Activated CD4-positive, alpha-beta T cell treated with anti-CD3 and anti-CD28 coated beads for 1 hour (primary cell): ENCODE measurements at places on chromosomes 7 and 10.

DNA sequence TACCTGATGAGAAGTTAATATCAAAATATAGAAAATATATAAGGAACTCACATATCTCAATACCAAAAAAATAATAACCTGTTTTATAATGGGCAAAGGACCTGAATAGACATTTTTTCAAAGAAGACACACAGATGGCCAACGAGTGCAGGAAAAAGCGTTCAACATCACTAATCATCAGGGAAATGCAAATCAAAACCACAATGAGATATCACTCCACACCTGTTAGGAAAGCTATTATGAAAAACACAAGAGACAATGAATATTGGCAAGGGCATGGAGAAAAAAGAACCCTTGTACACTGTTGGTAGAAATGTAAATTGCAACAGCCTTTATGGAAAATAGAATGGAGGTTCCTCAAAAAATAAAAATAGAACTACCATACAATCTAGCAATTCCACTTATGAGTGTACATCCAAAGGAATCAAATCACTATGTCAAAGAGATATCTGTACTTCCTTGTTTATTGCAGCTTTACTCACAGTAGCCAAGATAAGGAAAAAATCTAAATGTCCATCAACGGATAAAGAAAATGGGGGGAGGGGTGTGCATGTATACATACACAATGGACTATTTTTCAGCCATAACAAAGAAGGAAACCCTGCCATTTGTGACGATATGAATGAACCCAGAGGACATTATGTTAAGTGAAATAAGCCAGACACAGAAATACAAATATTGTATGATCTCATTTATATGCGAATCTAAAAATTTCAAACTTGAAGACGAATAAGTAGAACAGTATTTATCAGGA lies 3.6 kb upstream of the ALOX5 start:
- DNase-seq = no peak

DNA sequence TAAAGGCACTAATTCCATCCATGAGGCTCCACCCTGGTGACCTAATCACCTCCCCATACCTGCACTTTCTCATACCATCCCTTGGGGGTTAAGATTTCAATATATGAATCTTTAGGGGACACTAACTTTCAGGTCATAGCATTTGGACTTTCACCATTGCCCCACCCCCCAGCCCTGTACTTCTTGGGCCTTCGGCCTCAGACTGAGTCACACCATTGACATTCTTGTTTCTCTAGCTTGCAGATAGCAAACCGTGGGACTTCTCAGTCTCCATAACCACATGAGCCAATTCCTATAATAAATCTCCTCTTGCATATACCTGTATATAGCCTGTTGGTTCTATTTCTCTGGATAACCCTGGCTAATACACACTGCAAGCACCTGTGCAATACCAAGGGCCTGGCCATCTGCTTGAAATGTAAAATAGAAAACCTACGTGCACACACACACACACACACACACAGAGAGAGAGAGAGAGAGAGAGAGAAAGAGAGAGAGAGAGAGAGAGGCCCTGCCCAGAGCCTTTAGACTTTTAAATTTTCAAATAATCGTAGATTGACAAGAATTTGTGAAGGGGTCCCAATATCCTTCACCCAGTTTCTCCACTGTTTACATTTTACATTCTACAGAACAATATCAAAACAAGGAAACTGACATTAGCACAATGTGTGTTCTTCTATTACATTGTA lies 25.3 kb downstream of the ANXA8 start:
- no peak for DNase-seq

DNA sequence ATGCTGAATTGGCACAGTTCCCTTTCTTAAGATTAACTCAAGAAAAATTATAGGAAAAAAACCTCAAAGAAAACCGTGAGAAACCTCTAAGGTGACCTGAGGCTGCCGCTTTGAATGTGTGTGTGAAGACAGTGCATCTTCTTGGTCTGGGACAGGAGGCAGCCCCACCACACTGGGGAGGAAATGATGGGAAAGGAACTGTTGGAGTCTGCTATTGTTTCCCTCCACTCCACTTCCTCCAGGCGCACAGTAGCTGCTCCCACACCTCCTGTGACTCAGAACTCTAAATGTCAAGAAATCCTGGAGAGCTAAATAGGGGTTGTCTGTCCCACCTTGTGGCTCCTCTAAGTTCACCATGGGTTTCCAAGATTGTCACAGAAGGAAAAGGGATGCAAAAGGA lies 179.4 kb downstream of the PDE1C start:
- no peak for DNase-seq

DNA sequence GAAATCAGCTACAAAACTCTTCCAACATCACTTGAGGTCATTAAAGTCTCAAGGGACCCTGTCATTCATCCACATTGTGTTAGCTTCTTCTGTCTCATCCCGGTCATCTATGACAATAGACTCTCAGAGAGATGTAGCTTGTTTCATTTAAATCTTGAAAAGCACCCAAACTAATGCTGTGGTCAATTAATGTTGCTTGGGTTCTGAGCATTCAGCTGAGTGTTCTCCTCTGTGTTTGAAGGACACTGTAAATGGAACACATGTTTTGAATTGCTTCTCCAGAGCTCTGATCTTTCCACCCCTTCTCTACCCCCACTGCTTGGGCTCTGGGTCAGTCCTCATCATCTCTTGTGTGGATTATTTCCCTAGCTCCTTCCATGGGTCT lies 19.6 kb upstream of the ADD3 start:
- DNase-seq = no peak

DNA sequence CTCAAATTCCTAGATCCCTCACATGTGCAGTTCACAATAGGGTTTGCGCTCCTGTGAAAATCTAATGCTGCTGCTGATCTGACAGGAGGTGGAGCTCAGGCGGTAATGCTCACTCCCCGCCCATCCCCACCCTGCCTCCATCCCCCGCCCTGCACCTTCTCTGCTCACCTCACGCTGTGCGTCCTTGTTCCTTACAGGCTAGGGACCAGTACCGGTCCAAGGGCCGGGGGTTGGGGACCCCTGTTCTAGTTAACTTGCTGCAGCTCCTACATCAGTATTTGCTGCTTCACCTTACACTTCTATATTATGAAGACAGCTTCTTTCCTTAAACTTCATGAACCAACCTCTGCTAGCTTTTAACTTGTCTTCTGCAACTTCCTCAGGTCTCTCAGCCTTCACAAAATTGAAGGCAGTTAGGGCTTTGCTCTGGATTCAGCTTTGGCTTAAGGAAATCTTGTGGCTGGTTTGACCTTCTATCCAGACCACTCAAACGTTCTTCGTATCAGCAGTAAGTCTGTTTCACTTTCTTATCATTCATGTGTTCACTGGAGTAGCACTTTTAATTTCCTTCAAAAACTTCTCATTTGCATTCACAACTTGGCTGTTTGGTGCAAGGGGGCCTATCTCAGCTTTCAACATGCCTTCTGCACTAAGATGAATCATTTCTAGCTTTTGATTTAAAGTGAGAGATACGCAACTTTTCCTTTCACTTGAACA lies 1.7 kb upstream of the TNKS2 start:
- DNase-seq = peak; percentile 15

DNA sequence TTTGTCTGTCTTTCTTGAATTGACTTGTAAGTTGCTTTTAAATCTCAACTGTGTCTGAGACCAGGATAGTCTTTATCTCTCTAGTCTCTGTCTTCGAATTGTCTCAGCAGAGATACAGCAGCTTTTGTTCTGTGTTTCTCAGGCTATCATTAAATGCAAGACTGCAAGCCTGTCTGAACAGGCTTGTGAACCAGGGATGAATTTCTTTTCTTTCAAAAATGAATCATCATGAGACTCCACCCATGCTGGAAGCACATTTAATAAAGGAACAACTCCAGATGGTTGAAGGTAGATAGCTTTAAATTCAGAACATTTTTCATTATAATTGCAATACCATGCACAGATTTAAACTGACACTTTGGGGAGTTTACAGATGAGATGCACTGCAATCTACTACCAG lies 155.9 kb downstream of the SEC23IP start:
- no peak for DNase-seq

- DNase-seq = no peak
Measured at GRCh38 chr10:27680691-27681605, 64.7 kb downstream of the MKX start.

- no peak for DNase-seq
Measured at GRCh38 chr7:2948749-2949148, 94.9 kb downstream of the CARD11 start.

GRCh38 chr7:100563809-100564400 lies 9.8 kb downstream of the SAP25 start:
- DNase-seq = peak; percentile 74

DNA sequence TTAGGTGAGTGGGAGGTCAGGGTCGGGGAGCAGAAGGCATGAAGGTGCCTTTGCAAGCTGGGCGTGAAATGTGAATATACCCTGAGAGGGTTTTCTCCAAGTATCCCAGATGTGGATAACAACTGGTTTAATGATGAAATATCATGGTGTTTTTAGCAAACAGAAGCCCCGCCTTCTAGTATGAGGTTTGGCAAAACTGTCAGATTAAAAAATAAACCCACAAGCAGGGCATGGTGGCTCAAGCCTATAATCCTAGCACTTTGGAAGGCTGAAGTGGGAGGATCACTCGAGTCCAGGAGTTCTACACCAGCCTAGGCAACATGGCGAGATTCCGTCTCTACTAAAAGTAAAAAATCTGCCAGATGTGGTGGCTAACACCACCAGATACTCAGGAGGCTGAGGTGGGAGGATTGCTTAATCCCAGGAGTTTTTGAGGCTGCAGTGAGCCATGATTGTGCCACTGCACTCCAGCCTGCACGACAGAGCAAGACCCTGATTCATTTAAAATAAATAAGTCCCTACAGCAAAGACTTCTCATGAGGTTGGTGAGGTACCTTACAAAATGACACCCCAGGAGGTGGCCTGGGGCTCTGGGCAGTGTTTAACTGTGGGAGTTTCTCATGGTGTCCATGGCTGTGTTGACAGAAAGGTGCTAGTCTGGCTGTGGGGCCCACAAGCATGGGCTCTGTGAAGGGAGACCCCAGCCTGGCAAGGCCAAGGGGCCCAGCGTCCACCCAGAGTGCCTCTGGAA lies 6.7 kb upstream of the PWWP2B start:
- DNase-seq = no peak

DNA sequence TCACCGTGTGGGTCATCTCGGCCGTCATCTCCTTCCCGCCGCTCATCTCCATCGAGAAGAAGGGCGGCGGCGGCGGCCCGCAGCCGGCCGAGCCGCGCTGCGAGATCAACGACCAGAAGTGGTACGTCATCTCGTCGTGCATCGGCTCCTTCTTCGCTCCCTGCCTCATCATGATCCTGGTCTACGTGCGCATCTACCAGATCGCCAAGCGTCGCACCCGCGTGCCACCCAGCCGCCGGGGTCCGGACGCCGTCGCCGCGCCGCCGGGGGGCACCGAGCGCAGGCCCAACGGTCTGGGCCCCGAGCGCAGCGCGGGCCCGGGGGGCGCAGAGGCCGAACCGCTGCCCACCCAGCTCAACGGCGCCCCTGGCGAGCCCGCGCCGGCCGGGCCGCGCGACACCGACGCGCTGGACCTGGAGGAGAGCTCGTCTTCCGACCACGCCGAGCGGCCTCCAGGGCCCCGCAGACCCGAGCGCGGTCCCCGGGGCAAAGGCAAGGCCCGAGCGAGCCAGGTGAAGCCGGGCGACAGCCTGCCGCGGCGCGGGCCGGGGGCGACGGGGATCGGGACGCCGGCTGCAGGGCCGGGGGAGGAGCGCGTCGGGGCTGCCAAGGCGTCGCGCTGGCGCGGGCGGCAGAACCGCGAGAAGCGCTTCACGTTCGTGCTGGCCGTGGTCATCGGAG lies 1.8 kb downstream of the ADRA2A start:
- DNase-seq = no peak

GRCh38 chr10:4125776-4126175 lies 340.8 kb upstream of the KLF6 start:
- DNase-seq = no peak

DNA sequence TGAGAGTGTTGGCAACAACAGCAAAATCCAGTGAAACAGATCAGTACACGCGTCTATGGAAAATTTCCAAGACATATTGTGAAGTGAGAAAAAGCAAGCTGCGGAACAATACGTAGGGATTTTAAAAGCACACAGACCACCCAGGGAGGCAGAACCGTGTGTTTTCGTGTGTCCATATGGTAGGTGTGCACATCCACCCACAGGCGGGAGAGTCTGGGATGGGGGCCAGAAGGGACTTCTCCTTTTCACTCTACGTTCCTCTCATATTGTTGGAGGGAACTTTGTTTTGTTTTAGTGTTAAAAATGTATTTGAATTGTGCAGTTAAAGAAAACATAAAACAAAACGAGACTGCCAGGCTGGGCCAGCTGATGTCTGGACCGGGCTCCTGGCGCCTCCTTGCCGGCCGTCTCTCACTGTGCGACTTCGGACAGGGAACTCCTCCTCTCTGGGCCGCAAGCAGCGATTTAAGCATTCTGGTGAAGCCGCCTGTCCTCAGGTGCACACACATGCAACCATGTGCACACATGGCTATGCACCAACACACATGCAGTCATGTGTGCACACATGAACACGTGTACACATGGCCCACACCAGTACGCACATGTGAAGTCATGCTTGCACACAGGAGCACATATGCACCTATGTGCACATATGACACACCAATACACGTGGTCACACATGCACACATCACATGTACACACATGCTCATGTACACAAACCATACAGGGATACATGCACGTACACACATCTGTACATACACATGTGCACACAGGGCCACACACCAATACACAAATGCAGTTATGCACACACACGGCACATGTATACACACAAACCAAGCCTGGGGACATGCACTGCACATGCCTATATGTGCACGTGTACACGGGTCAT lies 141.1 kb downstream of the ELFN1 start:
- DNase-seq = no peak

DNA sequence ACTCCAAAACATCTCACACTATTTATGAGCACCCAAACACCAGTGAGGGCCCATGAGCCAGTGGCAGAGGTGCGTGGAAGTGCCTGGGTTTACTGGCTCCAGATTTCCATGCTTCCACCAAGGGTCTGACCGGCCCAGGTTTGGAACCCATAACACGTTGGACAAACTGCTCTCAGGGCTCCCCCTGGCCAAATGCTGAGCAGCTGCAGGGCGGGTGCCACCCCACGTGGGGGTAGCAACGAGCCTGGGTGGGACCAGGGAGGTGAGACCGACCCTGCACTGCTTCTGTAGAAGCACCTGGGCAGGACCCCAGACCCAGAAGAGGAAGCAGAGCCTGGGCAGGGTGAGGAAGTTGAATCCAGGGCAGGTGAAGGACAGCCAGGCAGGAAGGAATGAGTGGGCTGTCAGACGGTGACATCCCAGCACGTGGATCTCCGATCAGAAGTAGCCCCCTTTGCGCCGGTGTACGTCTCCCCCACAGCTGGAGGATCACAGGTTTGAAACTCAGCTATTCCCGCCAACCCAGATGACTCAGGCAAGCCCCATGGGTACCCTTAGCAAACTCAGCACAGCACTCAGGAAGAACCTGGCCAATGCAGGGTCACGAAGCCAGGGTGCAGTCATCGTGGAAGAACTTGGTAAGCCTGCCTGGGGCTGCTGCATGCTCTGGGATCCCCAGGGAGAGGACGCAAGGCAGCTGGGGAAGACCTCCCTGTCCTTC lies 100.4 kb upstream of the DDC start:
- no peak for DNase-seq

- no peak for DNase-seq
Measured at GRCh38 chr10:114174695-114175188, 739 bp upstream of the CCDC186 start.
